ENCODE measurements at places on chromosomes 11 and 22.

GRCh38 chr22:33335611-33336279 lies 277.6 kb upstream of the SYN3 start:
- no peak for DNase-seq

GRCh38 chr22:28091486-28091885 lies 172.4 kb upstream of the PITPNB start:
- DNase-seq: no peak

GRCh38 chr11:94794287-94795168 lies 26.4 kb downstream of the AMOTL1 start:
- peak; percentile 78 for DNase-seq

DNA sequence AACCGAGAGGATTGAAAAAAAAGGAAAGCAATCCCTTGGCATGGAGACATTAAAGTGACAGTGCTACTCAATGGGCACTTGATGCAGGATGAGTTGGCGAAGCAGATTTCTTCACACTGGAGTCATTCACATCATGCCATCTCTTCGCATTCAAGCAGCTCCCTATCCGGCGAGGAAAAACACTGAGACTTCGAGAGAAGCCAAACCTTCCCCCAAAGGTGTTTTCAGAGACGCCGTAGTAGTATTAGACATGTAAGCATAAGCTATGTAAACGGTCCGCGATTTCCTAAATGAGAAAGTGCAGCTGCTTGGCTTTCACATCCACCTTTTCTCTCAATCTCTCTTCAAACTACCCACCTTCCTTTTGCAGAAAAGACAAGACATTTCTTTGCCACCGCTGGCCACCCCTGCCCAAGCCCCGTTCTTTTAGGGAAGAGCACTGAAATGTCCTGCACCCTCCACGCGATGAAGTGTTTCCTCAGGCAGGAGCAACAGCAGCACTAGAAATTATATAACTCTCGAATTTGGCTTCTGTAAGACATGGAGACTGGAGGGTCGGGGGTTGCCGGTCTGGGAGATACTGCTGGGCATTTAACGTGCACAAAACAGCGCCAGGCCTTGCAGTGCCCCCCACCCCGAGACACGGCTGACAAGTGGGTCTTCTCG lies at the start of gene DLG2:
DLG2 (minus strand) TSS at position 13 of the 666 bp plus-strand sequence.
- DNase-seq: no peak

- DNase-seq: no peak
These were observed 135.9 kb upstream of the TTC12 start for GRCh38 chr11:113178381-113179070.

DNA sequence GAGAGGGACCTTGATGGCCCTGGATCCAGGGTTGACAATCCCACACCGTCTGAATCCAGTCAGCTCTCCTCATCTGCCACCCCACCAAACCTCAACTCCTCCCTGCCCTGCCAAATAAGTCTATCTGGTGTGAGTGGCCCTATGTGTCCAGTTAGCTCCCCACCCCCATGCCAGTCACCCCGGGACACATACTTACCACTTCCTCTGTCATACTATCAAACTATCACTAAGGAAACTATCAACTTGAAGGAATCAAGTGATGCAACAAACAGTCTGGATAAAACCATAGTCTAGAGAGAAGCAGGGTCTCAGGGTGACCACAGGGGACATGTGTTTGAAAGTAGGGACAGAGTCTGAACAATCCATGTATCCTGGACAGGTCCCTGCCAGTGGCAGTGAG lies 13.2 kb upstream of the CSF2RB start:
- no peak for DNase-seq

GRCh38 chr11:69878144-69878883 lies 59.1 kb upstream of the FGF3 start:
- DNase-seq: no peak

DNA sequence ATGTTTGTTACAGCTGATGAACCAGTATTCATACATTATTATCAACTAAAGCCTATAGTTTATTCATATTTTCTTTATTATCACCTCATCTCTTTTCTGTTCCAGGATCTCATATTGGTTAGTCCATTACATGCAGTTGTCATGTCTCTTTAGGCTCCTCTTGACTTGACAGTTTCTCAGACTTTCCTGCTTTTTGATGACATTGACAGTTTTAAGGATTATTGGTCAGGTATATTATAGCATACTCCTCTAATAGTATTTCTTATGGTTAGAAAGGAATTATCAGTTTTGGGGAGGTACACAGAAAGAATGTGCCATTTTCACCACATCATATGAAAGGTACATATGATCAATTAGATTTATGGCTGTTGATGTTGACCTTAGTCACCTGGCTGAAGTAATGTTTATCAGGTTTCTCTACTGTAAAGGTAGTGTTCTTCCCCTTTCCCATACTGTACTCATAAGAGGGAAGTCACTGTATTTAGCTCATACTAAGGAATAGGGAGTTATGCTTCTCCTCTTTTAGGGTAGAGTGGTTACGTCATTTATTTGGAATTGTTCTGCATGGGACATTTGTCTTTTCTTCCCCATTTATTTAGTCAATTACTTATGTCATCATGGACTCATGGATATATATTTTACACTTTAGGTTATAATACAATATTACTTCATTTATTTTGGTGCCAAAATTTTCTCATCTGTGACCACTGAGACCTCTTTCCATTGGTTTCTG lies 9.4 kb upstream of the ANO3 start:
- DNase-seq: no peak

- peak; percentile 10 for DNase-seq
These were observed 117.3 kb upstream of the TEAD1 start for GRCh38 chr11:12556788-12557384.

- no peak for DNase-seq
These were observed 28.9 kb downstream of the AP1B1 start for GRCh38 chr22:29359469-29359868.

DNA sequence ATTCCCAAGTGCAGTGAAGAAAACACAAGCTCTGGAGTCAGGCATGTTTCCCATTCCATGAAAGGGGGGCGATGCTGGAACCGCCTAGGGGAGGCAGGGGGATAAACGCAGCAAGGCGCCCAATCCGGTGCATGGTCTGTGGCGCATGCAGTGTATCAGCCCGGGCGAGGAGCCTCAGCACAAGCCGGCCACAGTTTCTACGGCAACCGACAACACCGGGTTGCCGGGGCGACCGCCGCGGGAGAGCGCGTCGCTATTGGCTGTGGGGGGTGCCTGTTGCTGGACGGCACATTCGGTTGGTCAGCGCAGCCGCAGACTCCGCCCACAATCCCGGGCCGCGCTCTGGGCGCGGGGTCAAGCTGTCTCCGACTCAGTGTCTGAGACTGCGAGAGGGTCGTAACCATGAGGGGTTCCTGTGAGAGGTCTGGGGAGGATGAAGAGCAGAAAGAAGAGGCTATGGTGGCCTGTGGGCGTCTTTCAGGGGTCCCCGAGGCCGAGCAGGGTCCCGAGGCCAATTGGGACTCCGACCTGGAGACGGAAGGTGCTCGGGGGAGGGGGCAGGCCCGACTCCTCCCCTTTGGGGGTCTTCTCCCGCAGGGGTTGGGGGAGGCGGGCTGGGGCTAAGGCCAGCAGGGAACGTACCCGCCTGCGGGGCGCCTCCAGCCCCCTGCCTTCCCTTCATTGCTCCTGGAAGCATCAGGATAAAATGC lies at the start of gene LRRC74B:
LRRC74B (plus strand) TSS at position 362 of the 710 bp plus-strand sequence; CDS start at position 403, 41 bp downstream.
- DNase-seq: peak; percentile 20

GRCh38 chr11:1825039-1825740 lies 9.6 kb upstream of the SYT8 start:
- no peak for DNase-seq

DNA sequence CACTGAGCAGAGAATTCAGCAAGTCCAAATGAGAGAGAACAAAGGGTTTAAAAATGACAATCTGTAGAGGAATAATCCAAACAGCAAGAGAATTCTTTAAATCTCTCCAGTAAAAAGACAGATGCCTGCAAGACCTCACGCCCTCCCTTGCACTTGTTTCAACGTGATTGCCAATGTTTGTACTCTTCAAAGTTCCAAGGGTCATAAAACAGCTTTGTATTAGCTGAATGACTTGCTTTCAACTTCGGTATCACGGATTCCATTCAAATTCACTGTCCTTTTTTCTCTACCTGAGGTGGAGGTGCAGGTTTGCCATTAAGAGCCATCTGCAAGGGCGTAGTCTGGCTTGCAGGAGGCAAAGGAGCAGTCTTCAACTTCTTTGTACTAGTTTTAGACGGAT lies 41.1 kb upstream of the CHRNA10 start:
- no peak for DNase-seq

DNA sequence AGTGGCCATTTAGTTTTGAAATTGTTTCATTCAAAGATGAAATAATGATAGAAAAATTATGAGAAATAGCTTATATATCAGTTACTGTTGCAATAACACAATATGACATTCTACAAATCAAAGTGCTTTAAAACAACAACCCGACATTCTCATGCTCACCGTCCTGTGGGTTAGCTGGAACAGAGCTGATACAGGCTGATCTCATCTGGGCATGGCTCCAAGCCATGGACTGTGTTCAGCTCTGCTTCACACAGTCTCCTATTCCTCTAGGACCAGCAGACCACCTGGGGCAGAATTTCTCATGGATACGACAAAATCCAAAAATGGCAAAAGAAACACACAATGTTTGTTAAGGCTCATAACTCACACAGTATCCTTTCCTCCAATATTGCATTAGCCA lies 178.6 kb downstream of the CNTN5 start:
- DNase-seq: no peak

- no peak for DNase-seq
These were observed 74.3 kb downstream of the SCN3B start for GRCh38 chr11:123580137-123580536.

DNA sequence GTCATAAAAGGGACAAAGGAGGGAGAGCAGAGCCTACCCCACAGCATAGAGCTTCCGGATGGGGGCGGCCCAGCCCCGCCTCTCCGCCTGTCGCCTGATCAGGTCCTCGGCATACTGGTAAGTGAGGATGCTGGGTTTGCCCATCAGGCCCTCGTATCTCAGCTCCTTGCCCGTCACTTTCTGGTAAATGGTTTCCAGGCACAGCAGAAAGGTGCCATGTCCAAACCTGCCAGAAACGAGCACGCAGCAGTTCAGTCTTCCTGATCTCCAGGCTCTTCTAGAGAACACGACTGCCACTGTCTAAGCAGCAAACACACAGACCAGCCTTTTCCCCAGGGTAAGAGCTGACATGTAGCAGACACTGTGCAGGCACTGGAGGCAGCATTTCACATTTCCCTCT lies 17.4 kb upstream of the TMEM121B start:
- DNase-seq: no peak

GRCh38 chr22:46758867-46759290 lies 3.6 kb upstream of the TBC1D22A start:
- no peak for DNase-seq

GRCh38 chr11:103042161-103042560 lies 49.8 kb downstream of the DCUN1D5 start:
- no peak for DNase-seq

GRCh38 chr22:32088084-32088483 lies 45.0 kb downstream of the SLC5A1 start:
- no peak for DNase-seq

GRCh38 chr11:128420265-128420664 lies 167.1 kb downstream of the ETS1 start:
- DNase-seq: no peak

DNA sequence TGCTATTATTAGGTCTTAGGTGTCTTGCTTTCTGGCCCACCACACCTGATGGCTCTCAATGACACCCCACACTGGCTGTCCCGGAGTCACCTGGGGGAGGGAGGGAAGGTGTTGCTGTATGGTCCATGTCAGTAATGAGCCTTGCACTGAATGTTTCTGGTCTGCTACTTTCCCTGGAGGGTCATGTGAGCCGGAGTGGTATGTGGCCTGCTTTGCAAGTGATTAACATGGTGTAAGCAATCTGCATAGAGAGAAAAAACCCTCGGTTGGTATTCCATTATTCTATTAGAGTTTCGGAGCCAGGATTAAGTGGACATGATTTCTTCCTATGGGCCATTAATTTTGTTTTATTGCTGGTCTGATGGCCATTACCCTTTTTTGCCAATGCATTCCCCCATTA lies 63.9 kb downstream of the PKNOX2 start:
- DNase-seq: no peak

DNA sequence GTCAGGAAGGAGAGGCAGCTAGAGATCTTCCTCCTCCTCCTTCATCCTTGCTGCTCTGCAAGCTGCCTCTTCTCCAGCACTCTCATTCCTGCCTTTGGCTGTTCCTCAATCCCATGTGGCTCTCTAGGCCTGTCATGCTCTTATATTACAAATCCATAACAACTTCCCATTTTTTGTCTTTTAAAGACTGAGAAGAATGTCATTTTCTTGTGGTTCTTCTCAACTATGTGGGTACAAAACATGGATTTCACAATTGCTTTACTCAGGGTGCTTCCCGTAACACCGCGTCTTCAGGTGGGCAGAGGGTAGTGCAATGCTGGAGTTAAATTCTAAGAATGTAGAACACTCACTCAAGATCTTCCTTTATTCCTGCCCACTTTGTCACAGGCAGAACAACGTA lies 6.8 kb upstream of the CAT start:
- no peak for DNase-seq

DNA sequence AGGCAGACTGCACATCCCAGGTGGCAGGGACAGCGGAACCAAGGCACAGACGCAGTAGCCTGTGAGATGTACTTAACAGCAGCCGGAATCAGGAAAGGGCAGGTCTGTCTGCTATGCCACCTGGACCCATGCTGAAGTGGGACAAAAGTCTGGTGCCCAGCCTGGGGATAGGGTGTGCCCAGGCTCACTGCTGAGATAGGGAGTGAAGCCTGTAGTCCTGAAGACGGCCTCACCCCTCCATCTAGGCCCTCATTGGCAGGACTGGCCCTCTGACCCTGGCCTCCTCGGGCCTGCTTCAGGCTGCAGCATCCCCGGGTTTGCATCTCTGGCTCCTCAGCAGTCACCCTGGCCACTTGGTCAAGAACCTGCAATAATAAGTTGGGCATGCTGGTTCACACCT lies 32.4 kb upstream of the TSKU start:
- DNase-seq: no peak

DNA sequence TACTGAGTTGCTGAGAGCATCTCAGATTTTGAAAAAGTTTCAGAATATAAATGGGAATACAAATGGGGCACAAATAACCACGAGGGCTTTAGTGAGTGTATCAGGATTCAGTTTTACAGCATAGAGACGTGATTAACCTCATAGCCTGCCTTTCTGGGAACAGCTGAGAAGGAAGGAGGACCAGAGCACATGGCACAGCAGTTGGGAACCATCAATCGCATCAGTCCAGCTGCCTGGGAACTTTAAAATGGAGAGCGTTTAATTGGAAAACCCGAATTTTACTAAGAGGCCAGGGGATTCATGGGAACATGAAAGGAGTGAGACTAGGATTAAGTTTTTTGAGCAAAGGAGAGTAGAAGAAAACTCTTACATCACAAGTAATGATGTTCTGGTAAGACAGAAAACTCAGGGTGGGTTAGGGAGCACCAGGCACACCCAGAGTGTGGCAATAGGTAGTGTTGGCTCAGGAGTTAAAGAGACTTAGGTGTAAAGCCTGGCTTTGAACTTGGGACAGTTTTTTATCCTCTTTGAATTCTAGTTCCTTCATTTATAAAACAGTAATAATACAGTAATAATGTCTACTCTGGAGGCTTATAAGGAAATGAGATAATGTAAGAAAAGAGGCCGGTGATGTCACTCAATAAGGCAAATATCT lies 40.2 kb downstream of the FZD4 start:
- DNase-seq: no peak

GRCh38 chr11:120793150-120793549 lies 230.8 kb upstream of the TBCEL start:
- DNase-seq: no peak
